ENCODE measurements at places on chromosomes 16 and 17.

- DNase-seq: no peak
These were observed 13.9 kb downstream of the SNN start for GRCh38 chr16:11681976-11682654.

DNA sequence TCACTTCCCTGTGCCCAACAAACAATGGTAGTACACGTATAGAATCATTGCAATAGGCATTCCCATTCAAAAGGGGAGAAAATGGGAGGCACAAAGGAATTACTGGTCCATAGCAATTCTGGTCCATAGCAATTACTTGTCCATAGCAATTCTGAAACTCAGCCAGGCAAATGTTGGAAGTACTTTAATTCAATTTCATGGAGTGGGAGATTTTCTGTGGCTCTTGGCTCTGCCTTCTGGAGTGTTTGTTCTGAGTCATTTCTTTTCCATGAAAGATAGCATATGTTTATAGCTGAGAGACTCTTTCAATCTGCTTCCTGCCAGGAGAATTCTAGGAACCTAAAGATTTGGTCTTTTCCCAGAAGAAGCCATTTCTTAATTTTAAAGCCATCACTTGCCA is 182.8 kb upstream of the ELAC2 start:
- DNase-seq: no peak

DNA sequence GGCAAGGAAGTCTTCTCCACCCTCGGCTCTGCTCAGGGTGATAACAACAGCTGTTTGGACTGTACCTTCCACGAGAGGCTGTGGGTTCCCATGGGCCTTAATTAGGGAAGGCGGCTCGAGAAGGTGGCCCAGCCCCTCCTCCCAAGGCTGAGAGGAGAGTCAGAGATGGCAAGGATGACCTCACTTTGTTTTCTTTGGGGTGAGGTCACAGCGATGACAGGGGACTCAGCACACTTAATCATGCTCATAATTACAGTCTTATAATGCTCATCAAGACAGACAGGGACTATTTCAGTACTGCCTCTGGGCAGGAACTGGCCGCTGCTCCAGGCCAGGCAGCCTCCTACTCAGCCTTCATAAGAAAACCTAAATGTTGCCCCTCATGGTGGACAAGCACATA is 19.7 kb downstream of the WFDC1 start:
- DNase-seq: no peak

DNA sequence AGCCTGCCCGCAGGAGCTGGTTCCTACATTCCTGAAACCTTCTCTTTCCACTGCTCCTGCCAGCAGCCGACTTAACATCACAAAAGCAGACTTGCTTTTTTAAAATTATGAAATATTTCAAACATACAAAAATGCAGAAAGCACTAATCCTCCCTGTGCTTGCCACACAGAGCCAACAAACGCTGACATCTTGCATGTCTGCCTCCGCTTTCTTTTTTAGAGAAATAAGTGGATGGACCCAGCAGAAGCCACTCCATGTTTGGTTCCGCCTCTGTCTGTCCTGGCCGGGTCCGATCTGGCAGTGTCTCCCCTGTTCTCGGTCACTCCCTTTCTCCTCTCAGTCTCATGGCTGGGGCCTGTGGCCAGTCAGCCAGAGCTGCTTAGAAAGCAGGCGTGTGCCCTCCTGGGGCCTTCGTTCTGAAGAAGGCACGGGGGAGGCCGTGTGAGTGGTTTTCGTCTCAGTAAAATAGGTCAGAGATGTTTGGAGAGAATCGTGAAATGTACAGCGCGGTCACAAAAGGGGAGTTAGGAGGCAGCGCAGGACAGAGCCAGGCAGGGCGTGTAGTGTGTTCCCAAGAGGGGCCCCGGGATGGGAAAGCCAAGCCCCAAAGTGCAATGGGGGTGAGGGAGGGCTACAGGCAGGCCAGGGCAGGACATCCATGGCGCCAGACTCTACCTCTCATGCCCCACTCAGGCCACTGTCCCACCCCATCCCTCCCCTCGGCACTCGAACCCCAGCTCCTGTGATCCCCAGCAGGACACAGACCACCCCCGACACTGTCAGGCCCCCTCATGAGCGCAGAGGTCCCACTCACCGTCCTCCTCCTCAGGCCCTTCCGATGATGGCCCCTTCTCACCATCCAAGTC is 23.2 kb downstream of the MXRA7 start:
- no peak for DNase-seq

GRCh38 chr17:38697061-38697820 is 7.8 kb upstream of the MLLT6 start:
- no peak for DNase-seq

GRCh38 chr16:30941600-30942425 is 7.1 kb upstream of the ORAI3 start:
- DNase-seq: peak; percentile 86

GRCh38 chr17:63395075-63395805 is 50.9 kb downstream of the CYB561 start:
- no peak for DNase-seq

DNA sequence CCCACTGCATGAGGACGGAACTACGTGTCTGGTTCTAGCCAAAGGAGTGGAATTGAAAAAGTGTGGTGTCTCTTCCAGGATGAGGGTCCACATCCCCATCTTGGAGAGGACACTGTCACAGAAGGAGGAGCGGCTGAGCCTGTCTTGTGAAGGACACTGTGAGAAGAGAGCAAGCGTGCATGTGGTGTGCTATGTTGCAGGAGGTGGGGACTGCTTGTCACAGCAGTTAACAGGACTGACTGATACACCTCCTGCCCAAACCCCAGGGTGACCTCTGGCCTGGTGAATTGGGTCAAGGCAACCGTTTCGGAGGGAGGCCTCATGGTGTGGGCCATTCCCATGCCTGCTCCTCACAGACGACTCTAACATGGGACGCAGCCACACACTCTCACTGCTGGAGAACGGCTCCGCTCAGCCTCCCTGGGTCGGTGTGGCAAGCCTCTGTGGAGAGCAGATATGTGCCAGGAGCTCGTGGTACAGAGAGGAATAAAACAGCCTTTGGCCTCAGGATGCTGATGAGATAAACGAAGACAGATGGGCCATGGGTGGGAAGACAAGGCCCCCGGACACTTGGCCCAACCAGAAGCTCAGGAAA is 56.4 kb upstream of the RBFOX3 start:
- no peak for DNase-seq

- no peak for DNase-seq
These were observed 6.7 kb upstream of the TLCD3A start for GRCh38 chr17:725746-726145.

GRCh38 chr17:72571813-72572396 is 451.1 kb downstream of the SOX9 start:
- DNase-seq: no peak

- no peak for DNase-seq
These were observed 37.8 kb upstream of the LHX1 start for GRCh38 chr17:36899250-36900159.

DNA sequence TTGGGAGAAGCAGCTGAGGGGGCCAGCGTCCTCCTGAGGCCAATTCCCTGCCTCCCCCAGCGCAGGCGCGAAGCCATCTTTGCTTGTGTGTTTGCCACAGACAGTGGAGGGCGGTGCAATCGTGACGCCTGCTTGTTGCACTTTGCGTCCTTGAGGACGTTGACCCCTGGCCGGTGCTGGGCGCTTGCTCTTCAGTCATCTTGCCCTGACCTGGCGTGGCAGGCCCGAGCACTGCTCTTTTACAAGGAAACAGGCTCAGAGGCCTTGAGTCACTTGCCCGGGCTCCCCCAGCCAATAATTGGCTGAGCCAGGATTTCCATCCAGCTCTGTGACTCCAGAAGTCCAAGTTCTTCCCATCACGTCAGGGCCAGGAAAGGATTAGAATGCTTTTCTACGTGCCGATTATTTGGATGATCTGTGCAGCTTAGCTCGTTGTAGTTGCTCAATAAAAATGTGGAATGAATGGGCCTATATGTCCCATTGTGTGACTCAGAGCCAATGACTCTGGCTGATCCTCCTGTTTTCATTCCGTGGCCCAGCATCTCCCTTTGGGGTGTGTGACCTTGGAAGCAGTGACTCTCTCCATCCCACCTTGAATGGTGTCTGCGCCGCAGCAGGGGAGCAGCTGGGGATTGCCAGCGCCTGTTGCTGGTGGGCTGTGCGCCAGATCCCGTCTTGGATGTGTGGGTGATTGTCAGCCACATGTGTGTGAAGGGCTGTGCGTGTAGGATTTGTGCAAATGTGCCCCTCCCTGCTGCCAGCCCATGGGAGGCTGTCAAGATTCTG is 214.1 kb downstream of the SEC14L1 start:
- DNase-seq: no peak

- DNase-seq: no peak
These were observed 9.6 kb downstream of the MARVELD3 start for GRCh38 chr16:71635632-71636031.

DNA sequence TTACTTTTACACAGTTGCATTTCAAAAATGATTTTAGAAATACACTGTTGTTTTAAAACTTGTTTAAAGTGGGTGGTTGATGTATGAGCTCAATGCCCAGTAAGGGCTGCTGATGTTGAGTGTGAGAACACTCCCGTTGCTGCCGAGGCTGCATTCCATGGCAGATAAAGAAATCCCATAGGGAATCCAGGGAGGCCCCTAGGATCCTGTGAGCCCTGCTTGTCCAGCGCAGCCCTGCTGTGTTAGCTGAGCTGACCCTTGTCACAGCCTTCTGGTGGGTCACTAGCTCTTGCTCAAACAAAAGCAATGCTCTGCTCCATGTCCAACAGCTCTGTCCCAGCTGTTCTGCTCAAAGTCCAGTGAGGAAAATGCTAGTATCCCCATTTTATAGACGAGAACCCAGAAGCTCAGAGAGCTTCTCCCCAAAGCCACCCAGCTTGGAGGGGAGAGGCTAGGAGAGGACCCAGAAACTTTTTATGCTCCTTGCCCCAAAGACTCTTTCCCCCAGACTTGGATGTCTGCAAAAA is 18.6 kb upstream of the COL1A1 start:
- DNase-seq: no peak

GRCh38 chr16:70582280-70582978 is 58.8 kb downstream of the SF3B3 start:
- DNase-seq: no peak

DNA sequence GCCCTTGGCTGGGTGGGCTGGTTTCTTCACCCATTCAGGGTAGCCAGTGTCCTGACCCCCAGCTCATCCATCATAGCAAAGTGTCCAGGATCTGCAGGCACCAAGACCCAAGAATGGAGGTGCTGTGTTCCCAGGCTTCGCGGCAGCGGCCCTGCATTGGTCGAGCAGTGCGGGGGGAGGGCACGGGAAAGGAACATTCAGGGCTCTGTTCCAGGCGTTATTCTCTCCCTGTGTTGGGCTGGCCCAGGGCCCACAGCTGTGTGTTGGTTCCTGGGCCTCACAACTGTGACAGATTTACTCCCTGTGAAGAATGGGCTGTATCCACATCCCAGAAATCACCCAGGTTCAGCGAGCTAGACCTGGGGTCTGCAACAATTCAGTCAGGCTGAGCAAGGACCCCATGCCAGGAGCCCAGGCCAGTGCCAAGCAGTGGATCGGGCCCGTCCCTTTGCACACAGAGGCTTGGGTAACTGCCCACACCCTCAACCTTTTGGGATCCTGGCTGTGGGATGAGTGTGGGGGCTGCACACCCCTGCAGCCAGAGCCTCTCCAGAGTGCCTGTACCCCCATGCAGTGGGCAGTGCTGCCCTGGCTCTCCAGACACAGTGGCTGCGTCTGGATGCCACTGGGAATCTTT is 10.0 kb downstream of the GPT2 start:
- DNase-seq: no peak
